ENCODE measurements at places on chromosomes 4 and X. TPM values are rescaled to one million over a fixed set of nuclear protein-coding genes. Genes with fewer than 3 reads are reported as not detected.

The EDNRA gene
- 1.6 TPM for polyA plus RNA-seq

The SCML2 gene
- polyA plus RNA-seq = 14.6 TPM

The DTHD1 gene
- polyA plus RNA-seq = not detected

The SSX2 gene
- not detected for polyA plus RNA-seq

The H2BW2 gene
- polyA plus RNA-seq = 0.03 TPM

The SRD5A3 gene
- polyA plus RNA-seq = 34.6 TPM

The MUC7 gene
- polyA plus RNA-seq = not detected

The GPRIN3 gene
- 0.16 TPM for polyA plus RNA-seq
